Naive thymus-derived CD8-positive, alpha-beta T cell (primary cell): ENCODE measurements at places on chromosomes 2 and 18. TPM values are rescaled to one million over a fixed set of nuclear protein-coding genes. Genes with fewer than 3 reads are reported as not detected.

DNA sequence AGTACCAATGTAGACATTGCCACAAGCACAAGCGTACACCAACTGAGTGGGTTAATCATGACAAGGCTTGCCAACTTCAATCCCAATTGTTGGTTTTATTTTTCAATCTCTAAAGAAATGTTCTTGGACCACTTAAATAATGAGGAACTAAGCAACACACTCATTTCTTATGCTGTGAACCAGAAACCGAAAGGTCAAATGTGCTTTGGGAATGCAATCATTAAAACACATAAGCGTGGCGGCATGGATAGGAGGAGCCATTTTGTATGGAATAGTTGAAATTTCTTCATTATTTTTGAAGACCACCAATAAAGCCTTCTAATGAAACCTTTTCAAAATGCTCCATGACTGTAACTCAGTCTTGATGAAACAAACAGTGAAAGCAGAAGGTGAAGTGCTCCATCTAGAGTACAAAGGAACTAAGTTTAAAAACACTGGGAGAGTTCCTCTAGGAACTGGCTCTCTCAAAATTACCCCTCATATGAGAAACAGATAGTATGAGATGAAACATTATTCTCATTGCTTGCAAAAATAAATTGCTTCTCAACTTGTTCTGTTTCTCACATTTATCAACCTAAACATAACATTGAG is 113.2 kb upstream of the CHST9 start:
- no peaks in the 10 kb centered on the region for H3K27me3 ChIP-seq
- no peak overlapping the region for H3K27ac ChIP-seq
- H3K4me1 ChIP-seq, result no peaks in the 10 kb centered on the region
- no peaks in the 10 kb centered on the region for H3K36me3 ChIP-seq
- DNase-seq, result no peak

DNA sequence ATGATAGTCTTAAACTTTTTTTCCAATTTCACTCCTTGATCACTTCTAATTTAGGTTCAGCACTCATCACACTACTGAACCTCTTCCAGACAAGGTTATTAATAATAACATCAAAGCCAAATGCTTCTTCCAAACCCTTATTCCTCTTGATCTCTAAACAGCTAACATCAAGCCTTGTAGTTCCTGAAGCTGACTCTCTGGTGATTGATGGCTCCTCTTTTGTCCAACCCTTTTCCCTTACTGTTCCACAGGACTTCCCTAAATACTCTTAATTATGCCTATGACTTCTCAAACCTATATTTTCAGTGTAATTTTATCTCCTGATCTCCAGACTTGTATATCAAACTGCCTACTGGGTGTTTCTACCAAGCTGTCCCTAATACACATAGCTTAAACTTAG is 83.9 kb downstream of the FAM228A start:
- H3K4me3 ChIP-seq, result no peak overlapping the region
- no peak for DNase-seq
- peaks cover 3% of the 10 kb centered on the region for H3K4me1 ChIP-seq
- H3K27me3 ChIP-seq, result no peaks in the 10 kb centered on the region
- H3K27ac ChIP-seq, result no peak overlapping the region

HSPE1 gene
- 181 TPM for polyA plus RNA-seq

GRCh38 chr2:106943468-106944200 is 57.7 kb upstream of the ST6GAL2 start:
- no peaks in the 10 kb centered on the region for H3K27me3 ChIP-seq
- DNase-seq, result no peak
- no peak overlapping the region for H3K27ac ChIP-seq
- H3K4me3 ChIP-seq, result no peak overlapping the region
- H3K4me1 ChIP-seq, result no peaks in the 10 kb centered on the region

GRCh38 chr18:60149316-60149715 is 223.3 kb downstream of the MC4R start:
- DNase-seq, result no peak
- H3K36me3 ChIP-seq, result no peaks in the 10 kb centered on the region
- no peak overlapping the region for H3K27ac ChIP-seq

GRCh38 chr2:9735335-9735734 is 104.5 kb upstream of the YWHAQ start:
- no peak for DNase-seq
- H3K36me3 ChIP-seq, result no peaks in the 10 kb centered on the region
- peaks cover 31% of the 10 kb centered on the region for H3K4me1 ChIP-seq
- H3K4me3 ChIP-seq, result no peak overlapping the region
- H3K27ac ChIP-seq, result peak overlapping the region; percentile 6
